ENCODE measurements at places on chromosomes 2 and 18.

DNA sequence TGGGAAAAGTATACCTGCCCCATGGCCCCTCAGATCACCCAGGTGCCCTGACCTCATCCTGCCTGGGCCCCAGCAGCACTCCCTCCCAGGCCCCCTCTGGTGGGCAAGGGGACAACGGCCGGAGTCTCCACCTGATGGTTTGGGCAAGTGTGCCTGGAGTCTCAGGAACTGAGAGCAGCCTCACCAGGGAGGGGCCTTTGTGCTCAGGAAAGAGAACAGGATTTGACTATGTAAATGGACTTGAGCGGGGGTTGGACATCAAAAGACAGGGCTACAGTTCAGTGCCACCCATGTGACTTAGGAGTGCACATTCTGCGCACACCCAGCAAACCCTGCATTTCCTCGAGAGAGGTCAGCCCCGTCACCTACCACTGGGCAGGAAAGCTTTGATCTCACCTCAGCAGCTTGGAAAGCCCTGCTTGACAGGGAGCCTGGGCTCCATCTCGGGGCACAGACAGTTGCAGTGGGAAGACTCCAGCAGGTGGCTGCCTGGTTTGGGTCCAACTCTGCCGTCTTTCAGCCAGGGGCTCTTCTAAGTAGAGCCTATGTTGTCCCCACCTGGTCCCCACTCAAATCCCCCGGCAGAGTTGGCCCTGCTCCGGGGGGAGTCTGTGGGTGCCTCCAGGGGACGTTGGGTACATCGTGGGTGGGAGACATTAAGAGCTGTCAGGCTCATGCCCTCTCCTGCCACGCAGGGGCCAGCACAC is 3.3 kb downstream of the INPP5D start:
- no peak for DNase-seq

DNA sequence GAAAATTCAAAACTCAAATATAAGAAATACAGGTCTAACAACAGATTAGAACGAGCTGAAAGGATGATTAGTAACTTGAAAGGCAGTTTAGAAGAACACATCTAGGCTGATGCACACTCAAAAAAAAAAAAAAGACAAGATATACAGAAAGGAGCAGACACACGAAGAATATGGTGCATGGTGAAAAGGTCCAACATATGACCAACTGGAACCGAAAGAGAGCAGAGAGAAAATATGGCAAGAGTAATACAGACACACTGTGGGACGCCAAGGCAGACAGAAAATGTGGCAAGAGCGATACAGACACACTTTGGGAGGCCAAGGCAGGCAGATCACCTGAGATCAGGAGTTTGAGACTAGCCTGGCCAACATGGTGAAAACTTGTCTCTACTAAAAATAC is 39.8 kb downstream of the NDUFA10 start:
- DNase-seq = no peak

GRCh38 chr2:106106622-106107508 is 87.2 kb downstream of the UXS1 start:
- DNase-seq = no peak

DNA sequence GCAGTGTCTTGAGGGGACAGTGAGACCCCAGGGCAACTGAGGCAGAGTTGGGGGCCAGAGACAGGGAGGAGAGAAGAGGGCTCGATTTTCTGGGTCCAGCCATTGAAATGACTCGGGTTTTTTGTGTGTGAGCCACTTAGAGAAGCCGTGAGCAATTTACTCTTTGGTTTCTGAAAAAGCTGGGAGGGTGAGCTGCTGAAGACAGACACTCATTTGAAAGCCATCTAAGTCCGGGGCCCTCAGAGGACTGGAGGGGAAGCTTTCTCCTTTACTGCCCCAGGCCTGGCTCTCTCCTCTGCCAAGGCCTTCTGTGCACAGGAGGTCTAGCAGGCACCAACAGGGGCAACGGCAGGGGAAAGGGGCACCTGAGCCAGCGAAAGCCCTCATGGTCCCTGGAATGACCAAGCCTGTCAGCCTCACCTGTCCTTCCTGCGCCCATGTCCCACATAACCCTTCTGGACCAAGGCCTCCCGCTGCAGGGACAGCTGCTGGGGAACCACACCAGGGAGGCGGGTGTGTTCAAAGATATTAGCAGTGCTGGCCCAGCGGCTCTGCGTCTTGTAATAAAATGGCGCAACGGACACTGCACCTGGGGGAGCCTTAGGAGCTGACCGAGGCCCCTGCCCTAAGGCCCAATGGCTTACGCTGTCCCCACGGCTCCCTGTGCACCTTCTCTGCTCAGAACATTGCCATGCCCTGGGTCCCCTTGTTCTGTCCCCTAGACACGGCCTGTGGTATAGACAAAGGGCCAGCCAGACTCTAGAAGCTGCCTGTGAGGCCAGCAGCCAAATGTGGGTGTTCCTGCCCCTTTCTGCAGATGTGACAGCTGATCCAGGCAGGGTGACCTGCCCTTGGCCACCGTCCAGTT is 45.8 kb downstream of the HS6ST1 start:
- no peak for DNase-seq

- DNase-seq = no peak
These were observed 36.1 kb downstream of the TRPM8 start for GRCh38 chr2:233953087-233953801.

- no peak for DNase-seq
These were observed 283 bp upstream of the RBBP8 start for GRCh38 chr18:22932885-22933205.

DNA sequence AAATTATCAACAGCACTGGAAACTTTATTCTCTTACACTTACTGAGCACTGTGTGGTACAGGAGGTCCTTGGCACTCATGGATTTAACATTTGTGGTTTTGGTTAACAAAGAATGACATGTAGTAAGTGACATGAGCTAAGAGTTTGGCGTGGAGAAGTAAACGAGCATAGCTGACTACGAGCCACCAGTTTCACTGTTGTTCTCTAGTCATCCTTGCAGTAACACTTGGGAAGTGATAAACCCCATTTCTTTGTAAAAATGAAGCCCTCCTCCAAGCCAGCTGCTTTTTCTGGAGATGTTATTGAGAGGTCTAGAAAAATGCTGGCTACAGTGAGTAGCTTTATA is 32.7 kb downstream of the QPCT start:
- DNase-seq = no peak

DNA sequence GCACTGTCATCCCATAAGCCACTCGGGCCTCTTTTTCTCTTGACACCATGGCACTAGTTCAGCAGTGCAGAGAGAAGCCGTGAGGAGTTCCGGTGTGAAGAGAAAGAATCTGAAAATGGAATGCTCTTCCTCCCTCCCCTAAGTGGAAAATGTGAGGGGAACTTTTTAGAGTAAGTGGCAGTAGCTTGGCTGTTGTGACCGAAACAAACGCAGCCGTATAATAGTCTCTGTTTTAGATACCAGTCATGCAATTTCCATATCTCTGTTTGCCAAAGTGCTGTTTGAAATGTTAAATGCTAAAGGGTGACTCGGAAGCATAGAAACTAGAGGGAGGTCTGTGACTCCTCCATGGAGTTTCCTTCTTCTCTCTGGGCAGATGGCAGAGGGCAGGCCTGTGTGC is 122.9 kb downstream of the MTCL1 start:
- no peak for DNase-seq

GRCh38 chr2:54500404-54501205 is 44.5 kb downstream of the SPTBN1 start:
- DNase-seq = no peak

DNA sequence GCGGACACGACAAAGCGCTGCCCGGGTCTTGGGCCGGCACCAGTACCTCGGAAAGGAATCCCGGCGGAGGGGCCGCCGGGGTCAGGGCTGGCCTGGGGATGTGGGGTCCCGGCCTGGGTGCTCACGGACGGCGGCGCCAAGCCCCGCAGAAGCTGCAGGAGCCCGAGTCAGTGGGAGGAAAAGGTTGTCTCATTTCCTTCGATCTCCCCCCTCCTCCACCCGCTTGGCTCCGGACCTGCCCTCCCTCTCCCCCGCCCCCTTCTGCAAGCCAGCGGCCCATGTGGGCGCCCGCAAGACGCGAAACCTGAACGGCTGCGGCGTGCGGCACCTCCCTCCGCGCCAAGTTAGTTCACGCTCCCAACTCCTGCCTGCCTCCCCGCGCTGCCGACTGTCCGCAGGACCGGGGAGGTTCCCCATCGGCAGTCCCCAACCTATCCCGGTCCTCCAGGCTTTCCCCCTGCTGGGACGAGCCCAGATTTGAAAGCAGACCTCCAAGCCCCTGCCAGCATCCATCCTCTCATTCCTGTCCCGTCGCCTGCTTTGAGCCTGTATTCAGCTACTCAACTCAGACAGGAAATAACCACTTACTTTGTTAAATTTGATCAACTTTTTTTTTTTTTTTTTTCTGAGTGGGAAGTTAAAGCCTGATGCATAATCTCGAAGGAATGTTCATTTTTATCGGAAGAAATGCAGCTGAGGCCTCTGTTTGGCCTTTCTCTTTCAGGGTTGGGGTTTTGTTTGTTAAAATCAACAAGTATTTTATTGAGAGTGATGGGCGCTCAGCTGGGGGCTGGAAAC is at the start of gene EVA1A:
TSS of gene EVA1A (minus strand) at position 172 of the 798 bp plus-strand sequence. CDS start 42,799 bp downstream, outside the sequence.
- no peak for DNase-seq

GRCh38 chr2:169285531-169286235 is 76.7 kb downstream of the LRP2 start:
- no peak for DNase-seq

DNA sequence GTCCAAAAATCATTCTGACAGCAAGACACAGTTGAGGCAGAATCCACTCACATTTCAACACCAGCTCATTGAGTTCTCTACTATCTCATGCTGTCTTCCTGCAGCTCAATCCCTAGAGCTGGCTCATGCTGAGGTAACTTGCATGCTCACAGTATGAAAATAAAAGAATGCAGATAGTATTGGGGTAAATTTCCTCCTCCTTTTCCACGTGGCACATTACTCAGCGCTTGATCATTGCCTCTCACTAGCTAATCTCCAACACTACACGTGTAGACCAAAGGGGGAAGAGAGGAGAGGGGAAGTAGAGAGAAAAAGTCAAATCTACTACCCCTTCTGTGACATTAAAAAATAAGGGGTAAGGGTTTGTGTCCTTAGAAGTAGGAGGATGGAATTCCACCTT is 300.6 kb downstream of the AFF3 start:
- no peak for DNase-seq

- DNase-seq = no peak
These were observed 46.3 kb downstream of the TNFRSF11A start for GRCh38 chr18:62371436-62371835.

GRCh38 chr2:70511971-70512729 is 41.5 kb downstream of the TGFA start:
- no peak for DNase-seq

- DNase-seq = no peak
These were observed 92.6 kb upstream of the CERS6 start for GRCh38 chr2:168363347-168364092.

DNA sequence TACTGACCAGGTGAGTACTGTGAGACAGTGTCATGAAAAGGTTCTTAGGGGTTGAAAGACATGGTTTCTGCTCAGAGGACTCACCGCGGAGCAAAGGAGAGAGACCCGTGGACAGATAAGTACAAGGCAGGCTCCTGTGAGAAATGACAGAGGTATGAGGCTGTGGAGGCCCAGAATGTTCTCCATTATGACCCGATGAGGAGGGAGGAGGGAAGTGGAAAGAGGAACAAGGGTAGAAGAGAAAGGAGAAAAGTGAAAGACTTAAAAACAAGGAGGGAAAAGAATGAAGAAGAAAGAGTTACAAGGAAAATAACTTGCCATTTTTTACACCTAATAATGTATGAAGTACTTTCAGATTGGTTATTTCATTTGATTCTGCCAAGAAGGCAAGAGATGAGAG is 29.8 kb downstream of the MAPRE3 start:
- DNase-seq = no peak

GRCh38 chr2:236042087-236042486 is 126.1 kb downstream of the GBX2 start:
- no peak for DNase-seq

DNA sequence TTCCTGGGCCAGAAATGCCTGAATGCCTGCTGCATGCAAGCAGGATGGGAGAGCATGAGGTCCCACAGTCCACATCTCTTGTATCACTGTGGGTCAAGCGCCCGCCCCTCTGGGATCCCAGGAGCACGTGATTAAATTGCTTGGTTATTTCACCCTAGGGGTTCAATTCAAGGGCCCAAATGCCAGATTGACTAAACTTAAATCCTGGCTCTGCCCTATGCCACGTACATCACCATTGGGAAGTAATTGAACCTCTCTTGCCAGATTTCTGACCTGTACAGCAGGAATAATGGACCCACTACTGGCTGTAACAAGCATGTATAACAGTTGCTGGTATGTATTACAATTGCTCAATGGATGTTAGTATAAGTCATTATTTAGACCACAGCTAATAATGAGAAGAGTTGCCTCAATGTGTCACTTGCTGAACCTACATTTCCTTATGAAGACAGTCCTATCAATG is 19.9 kb downstream of the FHL2 start:
- no peak for DNase-seq

All from stimulated activated CD4-positive, alpha-beta T cell treated with anti-CD3 and anti-CD28 coated beads, Interleukin-12 subunit alpha, Interleukin-12 subunit beta, amount 100 ng/mL, for 48 hours (primary cell).